ENCODE measurements at places on chromosomes 2 and 18. TPM values are rescaled to one million over a fixed set of nuclear protein-coding genes. Genes with fewer than 3 reads are reported as not detected.

GRCh38 chr18:62991959-62992358, 276.6 kb downstream of the PHLPP1 start:
- DNase-seq: no peak

DNA sequence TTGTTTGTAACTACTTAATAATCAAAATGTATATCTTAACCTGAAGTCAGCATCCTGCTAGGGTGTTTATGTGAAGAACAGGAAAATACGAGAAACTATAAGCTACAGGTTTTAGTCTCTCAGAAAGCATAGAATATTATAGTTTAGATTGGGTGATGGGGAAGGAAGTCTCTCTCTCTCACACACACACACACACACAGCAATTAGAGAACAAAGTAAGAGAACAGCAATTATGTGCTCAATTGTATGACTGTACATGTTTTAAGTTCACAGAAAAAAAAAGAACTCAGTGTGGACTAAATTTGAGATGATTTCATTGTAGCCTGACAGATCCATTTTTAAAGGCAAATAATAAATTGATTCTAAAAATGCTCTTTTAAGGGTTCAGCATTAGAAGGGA, 94.3 kb upstream of the ZNF516 start:
- no peak for DNase-seq

DNA sequence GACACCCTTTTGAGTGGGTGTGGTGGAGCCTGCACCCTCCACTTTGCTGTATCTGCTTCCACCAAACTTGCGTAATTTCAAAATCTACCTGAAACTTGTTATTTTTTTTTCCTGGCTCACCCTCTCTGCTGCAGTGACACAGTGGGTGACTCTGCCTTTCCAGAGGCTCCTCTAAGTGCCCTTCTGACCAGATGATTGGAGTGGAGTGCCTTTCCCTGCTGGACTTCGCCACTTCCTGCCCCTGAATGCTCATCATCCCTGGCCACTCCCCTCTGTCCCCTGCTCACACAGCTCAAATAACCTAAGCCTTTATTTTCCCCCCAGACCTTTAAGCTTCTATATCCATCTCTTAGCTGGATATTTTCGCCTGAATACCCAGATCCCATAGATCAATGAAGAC, 777.5 kb upstream of the ID2 start:
- no peak for DNase-seq

DNA sequence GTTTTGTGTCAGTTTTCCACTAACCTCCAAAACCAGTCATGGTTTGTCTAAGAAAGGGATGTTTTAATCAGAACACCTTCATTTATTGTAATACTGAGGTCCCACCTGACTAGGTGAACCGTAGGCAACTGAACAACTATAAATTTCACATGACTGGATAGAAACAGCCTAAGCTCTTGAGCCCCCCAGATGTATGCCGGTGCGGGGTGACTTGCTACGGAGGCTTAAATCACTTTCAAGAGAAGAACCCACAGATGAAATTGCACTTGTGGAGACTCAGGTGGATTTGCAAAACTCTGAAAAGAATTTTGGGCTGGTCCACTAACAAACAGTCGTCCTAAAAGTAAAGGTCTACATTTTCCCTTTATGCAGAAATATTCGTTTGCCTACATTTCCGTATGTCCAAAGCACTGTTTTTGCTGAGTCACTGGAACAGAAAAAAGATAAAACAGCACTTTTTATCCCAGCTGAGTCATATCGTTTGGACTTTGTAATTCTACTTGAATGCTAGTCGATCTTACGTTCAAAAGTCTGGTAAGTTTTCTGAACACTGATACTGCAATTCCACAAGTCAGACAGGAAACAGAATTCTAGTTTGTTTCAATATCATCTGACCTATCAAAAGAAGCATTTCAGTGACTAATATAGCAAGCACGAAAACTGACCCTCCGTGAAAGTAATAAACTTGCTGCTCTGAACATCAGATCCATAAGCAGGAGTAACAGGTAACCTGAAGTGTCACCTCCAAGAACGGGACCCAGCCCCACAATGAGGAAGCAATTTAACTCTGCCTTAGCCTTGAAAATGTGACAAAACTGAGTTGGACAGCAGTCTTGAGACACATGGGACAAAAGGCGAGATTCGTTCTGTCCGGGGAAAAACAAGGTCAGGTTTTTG, 18.1 kb downstream of the ZNF516 start:
- peak; percentile 45 for DNase-seq

Gene KCTD1
- total RNA-seq: 22.6 TPM

DNA sequence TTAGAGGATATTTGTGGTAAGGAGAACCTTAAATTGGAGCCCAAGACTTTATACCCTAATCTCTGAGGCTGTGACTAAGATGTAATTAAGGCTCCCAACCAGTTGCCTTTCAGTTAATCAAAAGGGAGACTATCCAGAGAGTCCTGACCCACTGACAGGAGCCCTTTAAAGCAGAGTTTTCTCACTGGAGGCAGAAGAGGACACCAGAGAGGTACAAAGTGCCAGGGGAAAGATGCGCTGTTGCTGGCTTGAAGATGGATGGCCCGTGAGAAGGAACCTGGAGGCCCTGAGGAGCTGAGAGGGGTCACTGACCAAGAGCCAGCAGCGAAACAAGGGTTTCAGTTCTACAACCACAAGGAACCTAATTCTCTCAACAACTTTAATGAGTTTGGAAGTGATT, 137.3 kb downstream of the TMEM131 start:
- DNase-seq: no peak

DNA sequence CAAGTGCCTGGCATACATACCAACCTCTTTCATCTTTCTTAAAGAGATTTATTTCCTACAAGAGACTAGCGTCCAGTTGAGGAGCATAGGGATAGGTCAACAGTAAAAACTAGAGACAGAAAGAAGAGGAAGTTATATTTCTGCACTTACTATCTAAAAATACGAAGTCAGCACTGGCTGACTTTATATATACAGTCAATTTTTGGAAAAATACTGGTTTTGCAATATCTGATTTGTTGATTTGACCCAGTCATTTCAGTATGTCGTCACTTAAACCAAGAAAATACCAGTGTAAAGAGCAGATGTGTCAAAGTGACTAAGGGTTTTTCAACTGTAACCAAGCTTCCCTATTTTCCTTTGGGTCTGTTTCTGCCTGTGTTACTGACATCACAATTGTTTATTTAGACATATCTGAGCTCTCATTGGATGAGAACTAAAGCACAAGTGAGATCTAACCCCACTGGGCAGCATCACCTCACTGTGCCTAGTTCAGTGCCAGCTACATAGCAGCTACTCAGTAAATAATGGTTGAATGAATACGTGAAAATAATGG, 23.0 kb downstream of the CYTIP start:
- DNase-seq: no peak

GRCh38 chr2:133802409-133803039, 234.3 kb upstream of the NCKAP5 start:
- DNase-seq: no peak

GRCh38 chr2:112189001-112189556, 50.9 kb downstream of the FBLN7 start:
- DNase-seq: no peak

GRCh38 chr18:10748641-10749040, 222.8 kb downstream of the NAPG start:
- DNase-seq: no peak

DNA sequence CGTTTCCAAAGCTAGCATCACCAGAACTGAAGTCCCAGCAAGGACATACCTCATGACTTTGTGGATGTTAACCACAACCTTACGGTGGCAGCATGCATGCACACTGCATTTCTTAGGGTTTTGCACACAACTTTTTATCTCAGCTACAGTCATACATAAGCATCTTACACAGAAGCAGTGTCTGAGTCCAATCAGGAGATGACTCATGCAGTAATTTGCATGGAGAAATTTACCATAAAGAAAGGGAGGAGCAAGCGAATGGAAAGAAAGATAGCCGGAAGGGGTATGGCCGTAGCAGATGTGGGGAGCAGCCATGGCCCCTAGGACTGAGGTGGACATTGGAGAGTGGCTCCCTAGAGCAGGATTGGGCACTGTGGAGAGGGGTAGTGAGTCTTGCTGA, 522.5 kb downstream of the GALR1 start:
- peak; percentile 44 for DNase-seq

Gene RTTN
- total RNA-seq: 16.2 TPM

- no peak for DNase-seq
These were observed 1.8 kb downstream of the RFTN2 start for GRCh38 chr2:197673606-197674005.

- peak; percentile 83 for DNase-seq
These were observed 123.0 kb downstream of the MAP4K4 start for GRCh38 chr2:101820519-101820918.

DNA sequence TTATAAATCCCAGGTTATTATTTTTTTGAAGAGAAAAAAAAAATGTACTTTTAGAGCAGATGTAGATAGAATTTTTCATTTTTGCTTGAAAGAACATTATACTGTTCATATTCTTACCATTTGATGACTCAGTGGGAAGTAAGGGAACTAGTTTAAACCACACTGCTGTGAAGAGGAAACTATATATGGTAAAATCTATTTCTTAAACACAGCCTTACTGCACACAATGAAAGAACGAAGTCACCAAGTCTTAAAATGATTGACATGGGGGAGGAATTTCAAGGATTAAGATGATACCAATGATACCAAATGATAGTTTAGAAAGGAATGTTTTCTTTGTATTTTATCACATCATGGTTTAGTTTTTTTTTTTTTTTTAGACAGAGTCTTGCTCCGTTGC, 5.0 kb downstream of the ACTR2 start:
- DNase-seq: peak; percentile 17

GRCh38 chr2:197307933-197308521, 2.6 kb downstream of the ANKRD44 start:
- no peak for DNase-seq

- DNase-seq: no peak
These were observed 34.0 kb downstream of the TMEM185B start for GRCh38 chr2:120189189-120189588.

DNA sequence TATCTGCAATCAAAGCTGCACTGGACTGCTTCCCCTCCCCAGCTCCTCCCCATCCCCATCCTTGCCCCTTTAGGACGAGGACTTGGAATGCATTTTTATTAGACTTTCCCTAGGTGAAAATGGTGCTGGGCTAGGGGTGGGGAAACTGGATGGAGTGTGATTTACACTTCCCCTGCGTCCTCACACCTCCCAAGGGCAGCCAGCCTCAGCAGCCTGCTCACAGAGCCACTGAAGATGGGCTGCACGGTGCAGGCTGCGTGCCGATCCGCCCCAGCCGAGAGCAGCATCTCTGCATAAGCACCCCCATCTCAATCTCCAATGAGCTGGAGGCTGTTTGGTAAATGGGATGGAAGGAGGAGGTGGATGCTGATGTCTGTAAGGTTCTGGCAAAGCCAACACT, 87.6 kb downstream of the ZBTB7C start:
- DNase-seq: no peak

- no peak for DNase-seq
These were observed 415.1 kb downstream of the PTPRM start for GRCh38 chr18:7982216-7982615.

DNA sequence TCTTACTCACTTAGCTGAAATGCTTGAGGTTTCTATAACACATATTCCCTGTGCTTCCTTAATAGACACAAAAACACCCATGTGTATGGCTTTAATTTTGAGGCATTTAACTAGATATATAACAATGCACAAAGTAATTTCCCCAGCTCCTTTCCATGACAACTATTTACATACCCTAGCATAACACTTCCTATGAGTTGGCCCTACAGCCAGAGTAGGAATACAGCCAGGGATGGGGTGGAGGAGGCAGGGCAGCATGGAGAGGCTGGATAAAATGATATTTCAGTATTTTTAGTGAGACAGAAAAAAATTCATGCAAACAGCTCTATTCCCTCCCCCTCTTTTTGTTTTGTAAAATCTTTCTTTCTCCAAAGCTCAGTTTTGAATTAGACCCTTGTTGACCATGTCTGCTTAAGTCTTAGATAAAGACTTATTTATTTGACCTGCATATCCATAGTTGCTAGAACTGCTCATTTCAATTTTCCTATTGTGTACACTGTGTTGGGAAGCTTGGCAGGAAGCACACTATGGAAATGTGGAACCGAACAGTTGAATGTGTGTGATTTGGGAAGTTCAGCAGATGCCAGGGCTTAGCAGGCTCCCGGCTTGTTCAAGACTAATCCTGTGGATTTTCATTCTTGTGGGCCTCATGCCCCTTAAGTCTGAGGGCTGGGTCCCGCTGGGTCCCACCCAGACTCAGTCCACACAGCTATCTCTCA, 11.2 kb upstream of the B3GNT2 start:
- DNase-seq: no peak

DNA sequence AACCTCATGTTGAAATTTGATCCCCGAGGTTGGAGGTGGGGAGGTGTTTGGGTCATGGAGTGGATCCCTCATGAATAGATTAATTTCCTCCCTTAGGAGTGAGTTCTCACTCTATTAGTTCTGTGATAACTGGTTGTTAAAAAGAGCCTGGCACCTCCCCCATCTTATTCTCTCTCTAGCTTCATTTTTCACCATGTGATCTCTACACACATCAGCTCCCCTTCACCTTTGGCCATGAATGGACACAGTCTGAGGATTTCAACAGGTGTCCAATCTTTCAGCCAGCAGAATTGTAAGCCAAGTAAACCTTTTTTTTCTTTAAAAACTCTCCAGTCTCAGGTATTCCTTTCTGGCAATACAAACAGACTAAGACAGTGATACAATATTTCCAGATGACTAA, 602.0 kb upstream of the FAM98A start:
- no peak for DNase-seq

Measured in Daoy (cell line).